ENCODE measurements at places on chromosomes 5 and 9.

DNA sequence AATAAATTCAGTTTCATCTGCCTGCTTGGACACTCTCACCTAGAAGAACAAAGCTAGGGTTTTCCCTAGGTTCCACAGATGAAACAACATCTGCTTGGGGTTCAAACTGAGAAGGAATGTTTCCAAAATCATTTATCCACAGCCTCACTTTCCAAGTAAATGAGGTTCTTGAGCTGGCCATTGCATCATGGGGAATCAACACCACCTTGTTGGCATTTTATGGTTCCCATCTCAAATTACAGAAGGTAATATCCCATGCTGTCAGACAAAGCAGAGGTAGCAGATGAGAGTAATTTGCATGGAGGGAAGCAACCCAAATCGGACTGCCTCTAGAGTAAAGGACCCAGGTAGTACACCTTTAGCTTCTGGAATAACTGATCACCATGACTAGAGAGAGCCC lies 10.5 kb upstream of the NR4A3 start:
- DNase-seq = no peak

DNA sequence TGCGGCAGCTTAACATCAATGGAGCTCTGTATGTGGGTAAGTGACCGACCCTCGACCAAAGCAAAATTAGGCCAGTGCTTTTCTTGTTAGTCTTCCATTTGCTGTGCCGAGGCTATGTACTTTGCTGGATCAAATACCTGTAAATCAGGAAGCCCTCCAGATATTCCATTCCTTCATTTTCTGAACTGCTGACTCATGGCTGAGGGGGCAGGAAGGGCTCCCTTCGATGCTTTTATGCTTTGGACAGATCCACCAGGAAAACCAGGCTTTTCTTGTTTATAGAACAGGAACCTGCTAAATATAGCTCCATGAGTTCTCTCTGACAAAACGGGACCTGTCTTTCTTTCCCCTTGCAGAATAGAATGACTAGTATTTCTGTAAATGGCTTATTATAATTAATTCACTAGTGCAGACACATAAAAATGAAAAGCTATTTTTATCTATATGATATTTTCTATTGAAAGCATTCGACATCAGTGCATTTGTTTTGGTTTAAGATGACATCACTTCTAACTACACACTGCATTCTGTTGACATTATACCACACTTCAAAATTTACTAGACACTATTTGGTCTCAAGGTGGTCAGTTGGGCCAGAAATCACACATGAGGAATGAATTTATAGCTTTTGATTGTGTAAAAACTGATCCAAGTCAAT lies 93.3 kb downstream of the LIFR start:
- no peak for DNase-seq

DNA sequence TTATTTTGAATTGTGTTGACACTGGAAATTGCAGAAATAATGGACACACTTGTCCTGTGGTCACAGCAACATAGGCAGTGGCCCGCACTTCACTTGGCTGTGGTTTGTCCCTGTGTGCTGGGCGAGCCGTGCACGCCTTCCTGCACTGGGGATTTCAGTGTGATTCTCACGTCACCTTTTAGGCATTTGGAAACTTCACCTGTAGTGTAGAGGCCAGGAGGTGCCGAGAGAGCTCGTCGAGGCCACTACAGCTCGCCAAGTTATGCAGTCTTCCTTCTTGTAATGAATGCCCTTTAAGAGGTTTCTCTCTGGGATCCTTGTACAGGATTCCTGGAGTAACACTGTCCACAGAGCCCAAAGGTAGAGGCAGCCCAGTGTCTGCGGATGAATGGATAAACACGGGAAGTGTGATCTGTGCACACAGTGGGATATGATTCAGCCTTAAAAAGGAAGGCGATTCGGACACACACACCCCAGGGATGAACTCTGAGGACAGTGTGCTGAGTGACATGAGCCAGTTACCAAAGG lies 14.7 kb downstream of the TRAF2 start:
- DNase-seq = no peak

GRCh38 chr5:147803926-147804325 lies 21.4 kb upstream of the JAKMIP2 start:
- no peak for DNase-seq

DNA sequence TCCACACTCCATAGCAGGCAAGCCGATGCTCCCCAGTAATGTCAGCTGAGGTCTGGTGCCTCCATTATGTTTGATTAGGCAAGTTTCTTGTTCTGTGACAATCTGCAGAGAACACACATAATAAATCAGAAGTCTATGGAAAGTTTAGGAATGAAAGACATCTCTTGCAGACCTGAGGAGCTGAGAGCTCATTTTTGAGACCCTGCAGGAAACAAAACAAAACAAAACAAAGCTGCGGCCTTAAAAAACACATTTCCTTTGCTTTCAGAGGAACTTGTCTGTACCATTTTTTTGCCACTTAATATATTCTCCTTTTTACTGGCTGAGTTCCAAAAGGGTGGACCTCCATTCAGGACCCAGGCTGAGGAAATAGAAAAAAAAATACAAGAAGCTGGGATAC lies 481.2 kb upstream of the DMAC1 start:
- no peak for DNase-seq

DNA sequence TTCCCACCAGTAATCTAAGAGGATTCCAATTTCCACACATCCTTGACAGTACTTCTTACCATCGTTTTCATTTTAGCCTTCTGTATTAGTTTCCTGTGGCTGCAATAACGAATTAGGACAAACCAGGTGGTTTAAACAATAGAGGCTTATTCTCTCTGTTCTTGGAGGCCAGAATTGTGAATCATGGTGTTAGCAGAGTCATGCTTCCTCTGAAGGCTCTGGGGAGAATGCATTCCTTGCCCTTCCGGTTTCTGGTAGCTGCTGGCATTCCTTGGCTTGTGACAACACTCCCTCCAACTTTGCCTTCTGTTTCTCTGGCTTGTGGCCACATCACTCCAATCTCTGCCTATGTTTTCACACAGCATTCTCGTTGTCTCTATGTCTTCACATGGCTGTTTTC lies 23.5 kb downstream of the RIGI start:
- DNase-seq = no peak

DNA sequence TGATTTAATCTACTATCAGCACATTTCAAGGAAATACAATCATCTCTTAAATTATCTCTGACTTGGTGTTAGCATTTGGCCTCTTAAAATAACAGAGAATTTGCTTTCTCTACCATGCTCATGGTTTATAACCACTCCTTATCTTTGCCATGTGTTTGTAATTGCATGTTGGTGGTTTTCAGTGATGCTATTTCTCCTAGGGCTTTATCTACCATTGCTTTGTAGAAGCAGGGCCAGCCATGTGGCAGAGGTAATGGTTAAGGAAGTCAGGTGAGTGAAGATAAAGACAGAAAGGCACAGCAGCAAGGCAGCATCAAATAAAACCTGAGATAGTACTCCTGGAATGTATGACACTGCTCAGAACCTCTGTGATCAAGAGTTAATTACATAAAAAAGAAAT lies 206.2 kb downstream of the FER start:
- no peak for DNase-seq

GRCh38 chr5:57327561-57328367 lies 153.9 kb downstream of the GPBP1 start:
- DNase-seq = no peak

DNA sequence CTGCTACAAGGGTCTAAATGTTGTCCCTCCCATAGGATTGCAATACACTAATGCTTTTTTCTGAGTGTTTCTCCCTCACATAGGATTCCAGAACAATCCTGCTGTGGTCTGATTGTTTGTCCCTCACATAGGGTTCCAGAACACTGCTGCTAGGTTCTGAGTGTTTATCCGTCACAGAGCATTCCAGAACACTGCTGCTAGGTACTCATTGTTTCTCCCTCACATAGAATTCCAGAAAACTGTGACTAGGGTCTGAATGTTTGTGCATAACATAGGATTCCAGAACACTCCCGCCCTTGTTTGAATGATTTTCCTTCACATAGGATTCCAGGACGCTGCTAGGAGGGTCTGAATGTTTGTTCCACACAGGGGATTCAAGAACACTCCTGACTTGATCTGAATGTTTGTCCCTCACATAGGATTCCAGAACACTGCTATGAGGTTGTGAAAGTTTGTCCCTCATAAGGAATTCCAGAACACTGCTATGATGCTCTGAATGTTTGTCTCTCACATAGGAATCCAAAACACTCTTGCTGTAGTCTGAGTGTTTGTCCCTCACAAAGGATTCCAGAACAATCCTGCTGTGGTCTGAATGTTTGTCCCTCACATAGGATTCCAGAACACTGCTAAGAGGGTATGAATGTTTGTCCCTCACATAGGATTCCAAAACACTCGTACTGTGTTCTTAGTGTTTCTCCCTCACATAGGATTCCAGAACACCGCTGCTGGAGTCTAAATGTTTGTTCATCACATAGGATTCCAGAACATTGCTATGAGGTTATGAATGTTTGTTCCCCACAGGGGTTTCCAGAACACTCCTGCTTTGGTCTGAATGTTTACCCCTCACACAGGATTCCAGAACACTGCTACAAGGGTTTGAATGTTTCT lies 213.5 kb downstream of the FOXD4L6 start:
- DNase-seq = no peak

GRCh38 chr5:61704289-61704688 lies 372.2 kb downstream of the ZSWIM6 start:
- peak; percentile 12 for DNase-seq

DNA sequence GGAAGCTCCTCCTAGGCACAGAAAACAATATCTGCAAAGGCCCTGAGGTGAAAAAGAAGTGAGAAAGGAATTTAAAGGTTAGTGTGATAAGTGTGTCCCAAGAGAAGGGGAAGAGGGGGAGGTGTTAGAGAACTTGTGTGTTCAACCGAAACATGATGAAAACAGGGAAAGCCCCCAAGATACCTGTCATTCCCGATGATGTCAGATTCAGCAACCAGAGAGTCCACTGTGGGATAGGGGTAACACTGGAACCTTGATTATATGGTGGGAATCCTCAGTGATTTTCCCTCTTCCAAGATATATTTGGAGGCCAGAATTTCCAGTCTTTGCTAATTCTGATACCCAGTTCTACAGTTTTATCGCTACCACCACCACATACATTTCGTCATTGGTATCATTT lies 15.5 kb upstream of the BNC2 start:
- DNase-seq = no peak

DNA sequence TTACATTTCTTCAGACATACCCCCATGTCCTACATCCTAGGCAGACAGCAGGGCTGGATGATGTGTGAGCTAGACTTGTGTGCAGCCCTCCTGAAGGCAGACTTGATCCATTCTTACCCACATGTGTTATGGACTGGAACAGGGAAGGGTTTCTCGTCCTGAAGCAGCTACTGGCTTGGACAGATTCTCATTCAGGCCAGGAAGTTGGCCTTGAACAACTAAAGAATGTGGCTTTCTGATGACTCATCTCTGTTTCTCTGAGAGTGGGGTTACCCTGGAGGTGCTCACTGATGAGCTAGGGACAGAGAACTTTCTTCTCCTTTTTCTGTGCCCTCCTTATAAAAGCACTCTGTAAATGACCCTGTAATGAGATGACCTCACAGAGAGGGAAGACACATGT lies 246.5 kb downstream of the PCSK5 start:
- DNase-seq = peak; percentile 6

DNA sequence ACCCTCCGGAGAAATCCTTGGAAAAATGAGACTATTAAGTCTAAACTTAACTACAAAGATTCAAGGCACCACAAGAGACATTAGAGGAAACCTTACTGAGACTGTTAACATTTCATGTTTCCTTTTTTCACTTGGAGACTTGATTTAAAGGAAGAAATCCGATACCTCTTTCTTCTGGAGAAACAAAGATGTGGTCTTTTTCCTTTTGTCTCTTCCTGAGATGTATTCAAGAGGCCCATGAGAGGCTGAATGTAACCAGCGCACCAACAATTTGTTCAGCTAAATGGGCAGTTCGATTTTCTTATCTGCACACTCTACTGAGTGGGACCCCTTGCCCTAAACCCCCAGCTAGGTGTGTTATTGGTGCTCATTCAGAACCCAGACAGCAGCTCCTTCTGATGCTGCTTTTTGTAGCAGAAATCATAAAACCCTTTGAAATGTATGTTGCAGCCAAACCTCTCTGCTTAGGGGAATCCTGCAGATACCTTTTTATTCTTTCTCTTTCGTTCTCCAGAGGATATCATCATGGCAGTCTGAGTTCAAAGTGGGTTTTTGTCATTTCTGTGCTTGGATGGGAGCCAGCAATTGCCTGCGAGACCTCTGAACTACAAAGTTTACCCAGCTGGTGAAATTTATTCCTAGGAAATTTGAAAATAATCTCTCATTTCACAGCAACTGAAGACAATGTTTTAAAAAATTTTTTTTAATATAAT lies 41.9 kb upstream of the ACTBL2 start:
- DNase-seq = no peak

- DNase-seq = no peak
These were observed 269.0 kb downstream of the GADD45G start for GRCh38 chr9:89873801-89874200.

DNA sequence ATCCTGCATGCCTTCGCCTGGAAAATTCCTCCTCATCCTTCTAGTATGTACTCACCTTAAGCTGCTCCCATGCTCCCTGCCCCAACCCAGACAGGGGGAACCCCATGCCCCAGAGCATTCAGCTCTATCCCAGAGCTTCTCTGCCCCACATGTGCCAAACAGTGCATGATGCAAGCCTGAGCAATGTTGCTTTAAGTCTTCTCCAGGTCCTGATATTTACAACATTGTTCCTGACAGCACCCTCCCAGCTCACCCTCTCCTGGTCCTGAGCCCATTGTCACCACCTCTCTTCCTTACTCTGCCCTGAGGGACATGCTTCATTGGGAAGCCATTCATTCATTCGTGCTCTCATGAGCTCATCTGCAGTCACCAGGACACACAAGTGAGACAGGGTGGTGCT lies 23.4 kb upstream of the BARX1 start:
- DNase-seq = no peak

GRCh38 chr5:32173267-32174010 lies 680 bp downstream of the GOLPH3 start:
- DNase-seq = no peak

GRCh38 chr9:3124001-3124400 lies 280.1 kb upstream of the PUM3 start:
- DNase-seq = no peak

- DNase-seq = peak; percentile 33
These were observed 36.2 kb downstream of the OTULIN start for GRCh38 chr5:14700478-14701436.

DNA sequence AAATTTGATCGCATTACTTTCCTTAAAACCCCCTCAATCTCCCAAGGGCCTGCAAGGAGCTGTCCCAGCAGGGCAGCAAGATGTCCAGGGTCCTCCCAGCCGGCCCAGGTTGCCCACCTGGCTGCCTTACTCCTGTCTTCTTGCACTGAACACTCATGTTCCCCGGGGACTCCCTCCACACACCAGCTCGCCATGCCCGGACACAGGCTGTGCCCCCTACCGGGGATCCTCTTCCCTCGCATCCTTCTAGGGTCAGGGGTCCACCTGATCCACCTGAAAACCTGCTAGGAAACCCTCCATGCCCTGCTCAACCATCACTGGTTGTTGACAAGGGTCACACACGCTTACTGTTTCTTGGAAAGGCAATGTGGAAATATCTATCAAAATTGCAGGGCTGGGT lies 172.0 kb upstream of the MSX2 start:
- DNase-seq = no peak

DNA sequence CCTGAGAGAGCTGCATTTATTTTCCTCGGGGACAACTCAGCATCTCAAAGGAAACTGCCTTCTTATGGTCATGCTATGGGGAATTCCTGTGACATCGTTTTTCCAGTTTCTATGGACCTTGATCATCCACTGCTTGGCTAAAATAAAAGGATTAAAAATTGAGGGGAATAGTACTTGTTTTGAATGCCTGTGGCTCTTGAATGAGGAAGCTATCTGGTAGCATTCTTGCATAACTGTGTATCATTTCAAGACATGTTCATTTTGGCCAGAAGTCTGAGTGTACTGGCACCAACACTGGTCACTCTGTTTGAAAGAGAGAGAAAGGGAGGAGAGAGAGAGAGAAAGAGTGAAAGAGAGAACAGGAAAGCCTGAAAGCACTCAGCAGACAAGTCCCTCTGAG lies 116.7 kb downstream of the DOCK2 start:
- DNase-seq = no peak

Data from hematopoietic multipotent progenitor cell (in vitro differentiated cells).